Suppressor macrophage treated with lipopolysaccharide for 1 hour (primary cell): ENCODE measurements at places on chromosomes 16 and 17.
A peak's percentile ranks its signal among the peaks of the same experiment; 100 is the strongest.

DNA sequence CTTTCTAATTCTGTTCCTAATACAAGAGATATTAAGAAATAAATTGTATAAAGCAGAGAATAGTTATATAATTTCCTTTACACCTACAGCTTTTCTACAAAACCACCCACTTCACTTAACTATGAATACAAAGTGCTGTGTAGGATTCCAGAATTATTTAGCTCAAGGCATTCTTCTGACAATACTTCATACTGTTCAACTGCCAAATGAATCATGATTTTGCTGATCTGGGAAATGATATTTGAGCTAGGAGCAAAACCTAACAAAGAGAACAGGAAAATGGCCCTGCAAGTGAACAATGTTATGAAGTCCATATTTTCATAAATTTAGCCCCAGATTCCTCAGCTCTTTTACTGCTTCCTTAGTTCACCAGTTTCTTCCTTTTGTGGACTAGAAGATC is 12.9 kb downstream of the BBS2 start:
- no peak for DNase-seq

- DNase-seq = peak; percentile 67
These were observed 42.2 kb upstream of the GSE1 start for GRCh38 chr16:85570735-85571562.

GRCh38 chr17:41785091-41785858 is 1.2 kb downstream of the JUP start:
- DNase-seq = peak; percentile 52

- no peak for DNase-seq
These were observed 11.2 kb downstream of the CYB5D2 start for GRCh38 chr17:4154201-4154600.

- no peak for DNase-seq
These were observed 10.0 kb downstream of the ZNF668 start for GRCh38 chr16:31063843-31064611.

DNA sequence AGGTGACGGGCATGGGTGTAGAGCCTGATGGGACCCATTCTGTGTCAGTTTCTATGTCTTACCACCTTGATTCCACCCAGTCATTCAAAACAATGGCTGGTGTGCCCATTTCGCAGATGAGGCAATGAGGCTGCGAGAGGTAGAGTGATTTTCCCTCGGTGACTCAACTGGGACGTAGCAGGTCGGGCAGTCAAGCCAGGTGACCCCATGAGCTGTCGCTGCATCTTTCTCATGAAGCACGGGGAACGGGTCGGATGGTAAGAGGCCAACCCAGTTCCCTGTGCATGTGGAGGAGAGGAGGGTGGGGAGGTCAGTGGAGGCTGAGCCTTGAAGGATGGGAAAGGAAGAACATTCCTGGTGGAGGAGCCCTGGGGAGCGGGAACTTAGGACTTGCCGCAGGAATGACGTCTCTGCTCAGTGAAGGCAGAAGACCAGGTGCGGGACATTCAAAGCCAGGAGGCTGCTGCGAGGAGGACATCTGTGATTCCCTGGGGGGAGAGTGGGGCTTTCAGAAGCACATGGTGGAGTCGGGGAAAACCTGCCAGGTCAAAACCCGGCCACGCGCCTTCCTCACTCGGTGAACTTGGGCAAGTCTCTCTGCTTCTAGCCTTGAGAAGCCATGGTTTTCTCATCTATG is 1.1 kb downstream of the IL21R start:
- DNase-seq = no peak

DNA sequence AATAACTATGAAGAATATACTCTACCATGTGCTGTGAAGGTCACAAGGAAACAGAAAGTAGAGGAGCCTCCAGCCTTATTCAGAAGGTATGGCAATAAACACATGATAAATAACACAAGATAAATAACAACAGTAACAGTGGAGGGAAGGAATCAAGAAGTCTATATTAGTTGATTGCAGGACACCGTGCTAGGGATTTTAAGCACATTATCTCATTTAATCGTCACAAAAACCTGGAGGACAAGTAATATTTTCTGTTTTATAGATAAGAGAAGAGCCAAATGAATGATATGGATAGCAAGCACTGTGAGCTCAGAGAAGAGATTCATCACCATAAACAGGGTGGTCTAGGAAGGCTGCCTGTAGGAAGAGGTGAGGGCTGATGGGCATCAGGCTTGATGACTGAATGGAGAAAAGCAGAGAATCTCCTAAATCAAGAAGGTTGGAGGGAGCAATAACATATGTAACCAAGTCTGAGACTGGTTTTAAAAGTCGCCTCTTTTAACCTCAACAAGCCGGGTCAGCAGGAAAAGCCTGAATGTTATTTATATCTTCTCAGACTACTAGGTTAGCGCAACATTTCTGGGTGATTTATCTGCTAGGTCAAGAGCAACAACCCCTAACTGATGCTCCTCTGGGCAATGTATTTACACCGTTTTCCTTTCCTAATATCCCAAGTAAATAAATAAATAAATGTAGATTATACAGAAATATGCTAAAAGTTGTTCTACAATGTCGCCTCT is 8.3 kb downstream of the TOM1L2 start:
- no peak for DNase-seq

DNA sequence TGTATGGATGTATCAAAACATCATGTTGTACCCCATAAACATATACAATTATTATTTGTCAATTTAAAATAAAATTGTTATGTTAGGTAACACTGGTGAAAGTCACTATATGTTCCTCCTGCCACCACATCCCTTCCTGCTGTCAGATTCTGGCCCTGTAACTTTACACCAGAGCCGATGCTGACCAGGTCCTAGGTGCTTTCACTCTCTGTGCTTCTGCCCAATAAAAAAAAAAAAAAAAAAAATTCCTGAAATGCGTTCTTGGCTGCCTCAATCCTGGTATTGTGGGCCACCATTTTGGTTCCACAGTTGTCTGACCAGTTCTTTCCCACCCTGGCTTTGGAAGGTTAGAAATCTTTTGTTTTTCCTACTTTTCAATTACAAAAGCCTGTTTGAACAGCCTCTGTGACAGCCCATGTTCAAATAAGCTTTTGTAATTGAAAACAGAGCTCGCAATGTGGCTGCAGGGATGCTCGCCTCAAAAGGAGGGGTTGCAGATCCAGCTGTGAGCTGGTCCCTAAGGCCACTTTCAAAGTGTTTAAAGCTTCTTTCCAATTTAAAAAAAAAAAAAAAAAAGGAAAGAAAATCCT is 831.0 kb upstream of the EEF2KMT start:
- DNase-seq = no peak

GRCh38 chr16:27444015-27444414 is 42.0 kb downstream of the IL21R start:
- no peak for DNase-seq

DNA sequence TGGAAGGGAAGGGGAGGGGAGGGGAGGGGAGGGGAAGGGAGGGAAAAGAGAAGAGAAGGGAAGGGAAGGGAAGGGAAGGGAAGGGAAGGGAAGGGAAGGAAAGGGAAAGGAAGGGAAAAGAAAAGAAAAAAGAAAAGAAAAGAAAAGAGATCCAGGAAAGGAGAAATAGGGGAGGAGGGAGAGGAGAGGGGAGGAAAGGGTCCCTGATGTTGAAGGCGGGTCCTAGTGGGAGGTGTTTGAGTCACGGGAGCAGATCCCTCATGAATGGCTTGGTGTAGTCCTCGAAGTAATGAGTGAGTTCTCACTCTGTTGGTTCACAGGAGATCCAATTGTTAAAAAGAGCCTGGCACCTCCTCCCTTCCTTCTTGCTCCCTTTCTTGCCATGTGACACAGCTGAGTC is 6.9 kb upstream of the USP31 start:
- no peak for DNase-seq

DNA sequence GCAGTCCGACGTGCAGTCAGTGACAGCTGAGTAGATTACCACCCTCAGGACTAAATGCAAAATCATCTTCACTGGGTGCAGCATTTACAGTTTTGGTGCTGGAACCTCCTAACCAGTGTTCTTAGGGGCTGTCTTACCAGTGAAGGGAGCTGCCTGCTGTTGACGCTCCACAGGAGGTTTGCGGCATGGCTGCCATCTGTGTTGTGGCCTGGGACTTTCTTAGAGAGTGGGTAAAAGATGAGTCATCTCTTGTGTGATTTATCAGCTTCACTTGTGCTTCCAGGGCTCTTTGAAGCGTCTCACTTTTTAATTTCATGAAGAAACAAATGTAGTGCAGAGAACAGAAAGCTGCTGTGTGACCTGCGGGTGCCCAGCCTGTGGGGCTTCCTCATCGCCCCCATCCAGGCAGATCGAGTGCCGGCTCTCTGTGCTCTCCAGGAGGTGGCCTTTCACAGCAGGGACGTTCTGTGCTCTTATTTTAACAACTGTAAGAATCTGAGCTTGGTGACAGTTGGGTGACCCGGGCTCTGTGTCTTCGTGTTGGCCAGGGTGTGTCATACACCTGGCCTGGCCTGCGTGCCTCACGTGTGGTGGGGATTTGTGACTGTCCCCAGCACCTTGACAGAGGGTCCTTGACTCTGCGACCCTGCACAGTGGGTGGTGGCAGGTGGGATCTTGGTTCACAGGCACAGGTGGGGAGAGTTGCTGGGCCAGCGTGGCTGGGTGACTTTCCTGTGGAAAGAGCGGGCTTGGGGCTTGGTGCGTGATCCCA is 24.3 kb upstream of the ZNF750 start:
- DNase-seq = peak; percentile 76

GRCh38 chr16:58127033-58127556 is 2.1 kb downstream of the CFAP20 start:
- peak; percentile 46 for DNase-seq

DNA sequence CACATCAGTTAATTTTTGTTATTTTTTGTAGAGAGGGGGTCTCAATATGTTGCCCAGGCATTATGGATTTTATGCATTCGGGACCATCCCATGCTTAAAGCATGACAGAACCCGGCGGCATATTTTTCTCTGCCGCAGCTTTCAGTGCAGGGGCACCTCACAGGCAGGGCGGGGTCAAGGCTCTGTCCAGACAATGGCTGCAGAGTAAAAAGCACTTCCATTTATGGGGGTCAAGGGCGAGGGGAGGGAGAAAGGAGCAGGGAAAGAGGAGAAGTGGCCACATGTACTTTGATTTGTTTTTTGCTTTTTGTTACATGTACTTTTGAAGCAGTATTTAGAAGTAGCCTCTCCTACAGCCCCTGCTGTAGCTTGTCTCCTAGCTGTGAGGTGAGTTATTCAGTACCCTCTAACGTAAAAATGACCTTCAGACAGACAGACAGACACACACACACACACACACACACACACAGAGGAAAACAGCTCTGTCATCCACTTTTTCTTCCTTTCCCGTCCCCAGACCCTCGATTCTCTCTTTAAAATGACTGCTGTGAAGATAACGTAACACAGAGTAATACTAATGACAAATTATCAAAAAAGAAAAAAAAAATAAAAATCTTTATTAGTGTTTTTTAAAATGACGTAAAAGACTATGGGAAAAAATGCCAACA is 856 bp upstream of the SCPEP1 start:
- no peak for DNase-seq

GRCh38 chr16:57930533-57930932 is 40.4 kb downstream of the CNGB1 start:
- DNase-seq = no peak

- DNase-seq = peak; percentile 31
These were observed 6.5 kb upstream of the C16orf74 start for GRCh38 chr16:85757341-85757822.

DNA sequence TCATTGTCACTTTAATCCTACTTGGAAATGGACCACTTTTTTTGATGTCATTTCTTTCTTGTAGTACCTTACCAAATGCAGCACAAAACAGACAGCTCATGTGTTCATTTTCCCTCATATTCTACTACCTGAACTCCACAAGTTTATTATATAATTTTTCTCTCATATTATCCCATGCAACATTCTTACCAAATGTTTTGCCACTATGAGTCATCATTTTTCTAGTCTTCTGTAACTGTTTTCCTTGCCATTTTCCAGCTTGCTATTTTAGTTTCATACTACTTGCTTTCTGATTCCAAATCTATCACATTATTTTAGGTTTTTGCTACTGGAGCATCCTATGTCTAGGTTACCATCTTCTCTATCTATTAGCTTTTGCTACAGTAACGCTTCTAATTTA is 332.7 kb downstream of the ZFHX3 start:
- no peak for DNase-seq

GRCh38 chr17:69540356-69540755 is 125.9 kb downstream of the MAP2K6 start:
- DNase-seq = no peak

GRCh38 chr17:64183815-64184214 is 53.9 kb upstream of the ERN1 start:
- peak; percentile 88 for DNase-seq

- peak; percentile 63 for DNase-seq
These were observed at the start of gene GLIS2 for GRCh38 chr16:4315186-4316107. Gene GLIS2, plus strand, starts transcription at chr16:4316067. Its CDS starts 16,214 bp downstream, at chr16:4332281.

DNA sequence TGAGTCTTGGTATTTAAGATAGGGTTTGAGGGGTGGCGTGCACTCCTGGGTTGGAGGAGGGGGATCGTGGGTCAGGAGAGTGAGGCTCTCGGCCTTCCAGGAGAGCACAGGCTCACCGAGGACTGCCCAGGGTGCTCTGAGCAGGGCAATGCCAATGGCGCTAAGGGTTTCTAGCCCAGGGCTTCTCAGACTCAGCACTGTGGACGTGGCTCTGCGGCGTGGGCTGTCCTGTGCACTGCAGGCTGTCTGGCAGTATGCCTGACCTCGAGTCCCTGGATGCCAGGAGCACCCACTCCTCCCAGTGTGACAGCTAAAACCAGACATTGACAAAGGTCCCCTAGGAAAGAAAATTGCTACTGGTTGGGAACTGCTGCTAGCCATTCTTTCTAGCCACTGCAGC is 37.2 kb upstream of the ENDOV start:
- DNase-seq = no peak

DNA sequence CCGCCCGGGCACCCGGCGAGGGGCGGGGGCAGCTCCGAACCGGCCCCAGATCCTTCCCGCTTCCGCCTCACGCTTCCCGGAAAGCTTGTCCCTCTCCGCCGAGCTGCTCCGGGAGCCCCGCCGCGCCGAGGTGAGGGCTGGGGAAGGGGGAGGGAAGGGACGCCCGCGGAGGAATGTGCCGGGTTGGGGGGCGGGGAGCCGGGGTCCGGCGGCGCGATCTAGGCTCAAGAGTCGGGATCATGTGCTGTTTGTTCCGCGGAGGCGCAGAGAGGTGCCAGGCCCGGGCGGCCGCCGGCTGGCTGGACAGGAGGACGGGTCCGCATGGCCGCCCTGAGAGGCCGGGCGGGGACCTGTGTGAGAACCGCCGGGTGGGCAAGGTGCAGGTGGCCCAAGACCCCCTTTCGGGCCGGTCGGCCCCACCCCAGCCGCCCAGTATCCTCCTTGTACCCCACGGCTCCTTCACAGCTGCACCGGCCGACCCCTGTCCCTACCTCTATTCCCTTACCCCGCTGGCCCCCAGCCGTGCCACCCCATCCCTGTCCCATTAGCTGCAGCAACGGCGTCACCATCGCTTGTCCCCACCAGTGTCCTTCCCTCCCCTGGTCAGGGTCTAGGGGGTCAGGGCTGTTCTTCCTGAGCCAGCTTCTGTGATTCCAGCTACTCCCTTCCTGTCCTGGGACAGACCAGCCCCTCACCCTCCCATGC is 429 bp downstream of the KIF1C start:
- DNase-seq = no peak

- DNase-seq = no peak
These were observed 19.6 kb downstream of the CLUAP1 start for GRCh38 chr16:3520413-3520812.

- no peak for DNase-seq
These were observed 19.3 kb downstream of the CD2BP2 start for GRCh38 chr16:30335598-30336474.
